ENCODE measurements at places on chromosomes 16 and 17. TPM values are rescaled to one million over a fixed set of nuclear protein-coding genes. Genes with fewer than 3 reads are reported as not detected.

MYO15B gene
- total RNA-seq, result 15.7 TPM

IKZF3 gene
- under 0.01 TPM for total RNA-seq

ERCC4 gene
- 13.8 TPM for total RNA-seq

SLC13A5 gene
- total RNA-seq, result 2.3 TPM

ZP2 gene
- total RNA-seq, result 0.23 TPM

NPIPA5 gene
- 3.5 TPM for total RNA-seq

RPRML gene
- 1.6 TPM for total RNA-seq

TEX14 gene
- total RNA-seq, result 0.69 TPM

SOX8 gene
- total RNA-seq, result 49.4 TPM

VAT1L gene
- 89.0 TPM for total RNA-seq

PERCC1 gene
- total RNA-seq, result not detected

All from diencephalon (tissue), 1 donor.